ENCODE measurements at places on chromosomes 1 and 21. TPM values are rescaled to one million over a fixed set of nuclear protein-coding genes. Genes with fewer than 3 reads are reported as not detected.
A peak's percentile ranks its signal among the peaks of the same experiment; 100 is the strongest.

Gene PCBP3
- 2.5 TPM for total RNA-seq

Gene RNF115
- 15.3 TPM for total RNA-seq

Gene NES
- 280 TPM for total RNA-seq

DNA sequence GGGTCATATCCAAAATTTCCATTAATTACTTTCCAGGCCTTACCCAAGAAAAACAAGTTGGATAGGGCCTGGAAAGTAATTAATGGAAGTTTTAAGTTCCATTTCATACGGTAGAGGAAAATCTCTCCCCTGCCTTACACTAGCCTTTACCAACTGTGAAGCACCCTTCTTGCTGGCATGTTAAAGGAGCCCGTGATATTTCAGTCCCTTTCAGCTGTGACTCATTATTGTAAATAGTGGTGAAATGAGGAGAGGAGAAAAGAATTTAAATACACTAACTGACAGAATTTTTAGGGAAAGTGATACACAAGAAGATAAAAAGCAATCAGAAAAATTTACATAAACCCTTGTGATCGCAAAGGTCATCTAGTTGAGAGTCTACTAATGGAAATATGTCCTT, 20.3 kb upstream of the KAZN start:
- H3K27me3 ChIP-seq, result no peaks in the 10 kb centered on the region
- no peak overlapping the region for H3K27ac ChIP-seq
- peak; percentile 27 for DNase-seq
- H3K4me3 ChIP-seq, result no peak overlapping the region
- no peaks in the 10 kb centered on the region for H3K4me1 ChIP-seq

DNA sequence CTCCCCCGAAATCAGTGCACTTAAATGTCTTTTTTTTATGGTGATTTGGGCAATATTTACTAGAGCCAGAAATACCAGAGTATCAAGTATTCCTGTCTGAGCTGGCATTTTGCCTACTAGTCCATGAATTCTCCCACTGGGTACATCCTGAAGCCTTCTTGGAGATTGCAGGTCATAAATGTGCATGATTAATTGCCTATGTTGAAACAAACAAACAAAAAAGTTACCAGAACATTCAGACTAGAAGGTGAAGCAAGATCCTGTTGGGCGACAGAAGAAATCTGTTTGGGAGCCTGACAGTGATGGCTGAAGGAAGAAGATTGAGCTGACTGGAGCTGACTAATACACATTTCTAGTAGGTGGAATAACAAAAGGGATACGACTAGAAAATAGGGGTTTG, 127.4 kb upstream of the NRIP1 start:
- H3K36me3 ChIP-seq, result no peaks in the 10 kb centered on the region
- no peak overlapping the region for H3K4me3 ChIP-seq
- no peak overlapping the region for H3K27ac ChIP-seq

GRCh38 chr1:115534106-115534505, 107.7 kb upstream of the VANGL1 start:
- no peaks in the 10 kb centered on the region for H3K4me1 ChIP-seq
- no peaks in the 10 kb centered on the region for H3K27me3 ChIP-seq
- no peak overlapping the region for H3K27ac ChIP-seq
- H3K4me3 ChIP-seq, result no peak overlapping the region
- no peaks in the 10 kb centered on the region for H3K36me3 ChIP-seq
